Mesothelial cell of epicardium (in vitro differentiated cells): ENCODE measurements at places on chromosomes 5 and 9.

GRCh38 chr9:34451545-34451944 is 6.8 kb downstream of the FAM219A start:
- no peak for DNase-seq

GRCh38 chr5:34620185-34620584 is 35.9 kb upstream of the RAI14 start:
- DNase-seq = no peak

GRCh38 chr9:98172604-98173003 is 19.8 kb downstream of the CORO2A start:
- DNase-seq = no peak

DNA sequence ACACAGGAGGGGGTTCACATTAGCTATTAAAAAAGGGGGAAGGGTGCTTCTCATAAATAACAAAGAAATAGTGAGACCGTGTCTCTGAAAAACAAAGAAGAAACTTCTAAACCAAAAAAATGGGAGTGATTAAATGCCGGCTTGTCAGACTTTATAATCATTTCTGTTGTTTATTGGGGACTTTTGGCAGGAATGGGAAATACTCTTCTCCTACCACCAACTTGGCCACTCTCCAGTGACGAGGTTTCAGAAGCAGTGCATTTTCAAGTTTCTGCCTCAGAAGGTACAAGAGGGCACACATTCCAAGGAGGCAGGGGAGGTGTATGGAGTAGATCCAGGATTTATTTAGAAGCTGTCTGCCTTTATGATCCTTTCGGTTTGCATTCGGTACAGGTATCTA is 46.2 kb downstream of the LIX1 start:
- no peak for DNase-seq

DNA sequence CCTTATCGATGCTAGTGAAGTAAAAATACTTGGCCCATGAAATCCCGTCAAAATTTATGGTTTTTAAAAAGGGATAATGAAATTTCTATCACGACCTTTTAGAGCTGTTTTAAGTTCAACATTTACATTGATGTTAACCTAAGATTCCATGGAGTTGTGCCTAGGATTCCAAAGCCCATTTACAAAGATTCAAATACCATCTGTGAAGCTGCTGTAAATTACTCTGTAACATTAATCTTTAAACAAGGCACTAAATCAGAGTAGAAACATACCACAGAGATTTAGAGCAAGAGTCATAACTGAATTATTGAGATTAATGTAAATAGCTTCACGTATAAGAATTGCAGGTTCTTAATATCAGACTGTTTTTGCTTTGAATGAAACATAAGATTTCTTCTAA is 17.7 kb downstream of the POU5F2 start:
- DNase-seq = no peak
